Tibial artery (tissue), 4 donors: ENCODE measurements at places on chromosomes 16 and 17.

GRCh38 chr17:14693382-14693781 lies 392.5 kb downstream of the HS3ST3B1 start:
- DNase-seq: no peak

DNA sequence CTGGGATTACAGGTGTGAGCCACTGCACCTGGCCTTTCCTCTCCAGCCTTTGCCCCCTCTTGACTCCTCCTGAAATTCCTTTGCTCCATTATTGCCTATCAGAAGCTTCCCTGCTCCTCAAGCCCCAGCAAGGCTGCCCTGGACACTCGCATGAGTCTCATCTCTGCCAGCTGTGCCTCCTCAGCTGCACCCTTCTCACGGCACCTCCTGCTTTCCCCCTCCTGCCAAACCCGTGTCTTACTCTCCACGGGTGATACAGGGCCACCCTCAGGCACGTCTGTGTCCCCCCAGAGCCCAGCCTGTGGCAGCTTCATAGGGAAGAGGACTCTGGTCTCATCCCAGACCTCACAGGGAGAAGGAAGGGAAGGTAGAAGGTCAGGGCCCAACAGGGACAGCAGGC lies 15.4 kb downstream of the G6PC3 start:
- DNase-seq: no peak

- no peak for DNase-seq
Observed at GRCh38 chr17:72008236-72008876, 112.5 kb upstream of the SOX9 start.

DNA sequence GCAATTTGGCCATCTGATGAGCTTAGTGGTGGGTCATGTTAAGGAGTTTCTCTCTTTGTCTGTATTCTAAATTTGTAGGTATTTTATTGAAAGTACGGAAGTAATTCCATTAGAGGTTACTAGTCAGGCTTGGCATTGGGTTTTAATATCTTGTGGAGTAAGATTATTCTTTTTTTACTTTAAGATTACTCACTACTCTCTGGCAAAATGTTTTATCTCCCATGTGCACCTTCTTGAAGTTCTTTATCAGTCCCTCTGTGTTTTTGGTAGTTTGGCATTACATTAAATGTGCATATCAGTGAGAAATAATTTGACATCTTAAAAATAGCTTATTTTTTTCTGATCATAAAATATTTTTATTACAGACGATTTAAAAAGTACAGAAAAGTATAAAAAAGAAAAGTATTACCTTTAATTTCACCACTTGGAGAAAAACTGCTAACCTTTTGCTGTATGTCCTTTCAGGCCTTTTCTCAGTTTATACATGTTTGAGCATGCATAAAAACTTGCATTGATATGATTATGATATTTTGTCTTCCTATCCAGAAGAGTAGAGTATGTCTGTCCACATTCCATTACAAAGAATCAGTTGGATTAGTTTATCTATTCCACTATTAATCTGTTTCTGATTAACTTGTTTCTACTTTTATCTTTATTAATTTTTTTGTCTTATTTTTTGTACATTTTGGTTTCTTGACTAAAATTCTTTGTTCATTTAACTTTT lies 198.3 kb downstream of the SPECC1 start:
- no peak for DNase-seq

DNA sequence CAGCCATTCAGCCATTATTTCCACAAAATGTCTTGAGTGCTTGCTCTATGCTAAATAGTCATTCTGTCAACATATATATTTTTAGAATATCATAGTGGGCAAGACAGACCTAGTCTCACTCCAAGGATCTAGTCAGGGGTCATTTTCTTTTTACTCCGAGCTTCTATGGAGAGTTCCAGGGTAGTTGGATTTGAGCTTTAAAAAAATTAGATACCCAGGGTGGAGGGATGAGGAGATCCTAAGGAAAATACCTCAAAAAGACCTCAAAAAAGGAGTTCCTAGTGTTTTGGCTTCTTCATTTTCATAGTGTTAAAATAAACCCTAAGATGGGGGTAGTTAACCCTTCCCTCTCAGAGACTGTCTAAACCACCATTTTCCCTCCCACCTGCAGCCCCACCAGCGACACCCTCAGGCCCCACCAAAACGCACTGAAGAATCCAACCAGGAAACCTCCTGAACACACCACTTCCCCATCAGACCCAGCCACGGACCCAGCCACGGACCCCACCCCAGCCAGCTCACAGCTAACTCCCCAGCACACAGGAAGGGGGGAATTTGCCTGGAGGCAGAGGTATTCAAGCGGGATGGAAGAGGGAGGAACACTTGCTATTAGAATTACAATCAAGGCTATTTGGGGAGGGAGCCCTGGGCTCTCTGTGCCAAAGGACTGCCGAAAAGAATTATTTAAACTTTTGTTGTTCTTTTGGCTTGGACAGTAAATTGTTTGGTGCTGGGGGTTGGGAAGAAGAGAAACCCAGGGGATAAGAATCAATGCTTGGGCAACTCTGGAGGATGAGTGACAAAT lies 2.2 kb downstream of the ETV4 start:
- no peak for DNase-seq

GRCh38 chr17:13365331-13365730 lies 236.4 kb downstream of the HS3ST3A1 start:
- no peak for DNase-seq

DNA sequence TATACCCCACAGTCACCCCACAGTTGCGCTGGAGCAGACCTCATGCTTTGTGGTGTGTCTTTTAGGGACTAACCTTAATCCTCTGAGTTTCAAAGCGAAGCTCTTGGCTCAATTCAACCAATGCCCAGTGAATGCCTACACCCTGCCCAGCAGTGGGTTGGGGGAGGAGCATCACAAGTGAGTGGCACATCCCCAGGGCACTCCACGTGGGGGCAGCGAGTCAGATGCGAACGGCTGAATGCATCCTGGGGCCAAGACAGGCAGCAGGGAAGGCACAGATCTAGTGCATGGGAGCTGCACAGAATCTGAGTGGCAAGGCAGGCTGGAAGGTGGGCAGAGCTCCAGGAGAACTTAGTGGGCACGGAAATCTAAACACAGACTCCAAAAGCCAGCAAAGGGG lies 39.2 kb downstream of the IFT140 start:
- DNase-seq: no peak

- no peak for DNase-seq
Observed at GRCh38 chr16:12569061-12569460, 234.6 kb downstream of the CPPED1 start.
